ENCODE measurements at places on chromosomes 5 and 9.

DNA sequence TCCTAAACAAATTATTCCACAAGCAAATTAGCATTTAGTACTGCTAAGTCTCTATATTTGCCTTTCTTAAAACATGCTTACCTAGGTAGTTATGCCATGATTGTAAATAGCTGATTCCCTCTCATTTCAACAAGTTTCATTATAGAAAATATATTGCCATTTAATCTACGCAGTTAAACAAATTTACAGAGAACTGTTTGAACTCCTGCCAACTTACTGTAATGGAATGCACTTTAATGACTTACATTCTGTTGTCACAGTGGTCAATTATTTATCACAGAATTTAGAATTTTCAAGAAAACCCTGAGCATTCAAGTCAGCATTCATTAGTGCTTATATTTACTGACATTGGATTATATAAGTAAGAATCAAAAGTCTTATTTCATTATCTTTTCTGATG lies 19.6 kb downstream of the SLC38A9 start:
- no peak for DNase-seq

DNA sequence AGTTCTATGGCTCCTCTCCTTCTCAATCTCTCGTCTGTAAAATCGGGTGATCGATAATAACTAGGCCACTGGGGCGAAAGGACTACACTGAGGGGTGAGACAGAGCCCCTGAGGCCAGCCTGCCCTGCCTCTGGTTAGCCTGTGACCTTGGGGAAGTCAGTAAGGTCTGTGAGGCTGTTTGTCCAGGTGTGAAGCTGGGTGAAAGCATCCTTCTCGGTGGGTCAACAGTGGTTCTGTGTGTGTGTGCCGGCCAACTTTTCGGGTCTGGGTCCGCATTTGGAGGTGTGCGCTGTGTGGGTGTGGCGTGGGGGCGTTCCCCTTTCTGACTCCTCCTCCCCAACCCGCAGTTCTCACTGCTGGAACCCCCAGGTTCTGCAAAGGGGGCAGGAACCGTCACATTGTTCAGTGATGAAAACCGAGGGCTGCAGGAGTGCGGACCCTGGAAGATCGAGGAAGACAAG lies 5.0 kb upstream of the RNF44 start:
- DNase-seq, result peak; percentile 37

GRCh38 chr5:126452477-126452876 lies 29.3 kb downstream of the GRAMD2B start:
- no peak for DNase-seq

GRCh38 chr5:135108992-135109391 lies 75.0 kb upstream of the PITX1 start:
- DNase-seq, result no peak

DNA sequence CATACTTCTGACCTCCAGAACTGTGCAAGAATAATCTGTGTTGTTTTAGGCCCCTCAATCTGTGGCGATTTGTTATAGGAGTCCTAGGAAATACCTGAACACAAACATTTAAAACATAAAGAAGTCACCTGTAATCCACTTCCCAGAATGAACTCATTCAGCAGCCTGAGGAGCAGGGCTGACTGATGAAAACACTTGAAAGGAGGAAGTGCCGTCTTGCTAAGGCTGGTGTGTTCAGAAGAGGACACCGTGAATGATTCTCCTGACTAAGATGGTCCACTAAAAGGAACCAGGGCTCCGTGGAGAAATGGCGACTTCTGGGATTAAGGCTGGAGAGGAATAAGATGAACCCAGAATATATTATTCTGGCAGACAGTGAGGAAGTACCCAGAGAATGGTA lies 18.7 kb upstream of the MARCHF6 start:
- DNase-seq, result no peak

DNA sequence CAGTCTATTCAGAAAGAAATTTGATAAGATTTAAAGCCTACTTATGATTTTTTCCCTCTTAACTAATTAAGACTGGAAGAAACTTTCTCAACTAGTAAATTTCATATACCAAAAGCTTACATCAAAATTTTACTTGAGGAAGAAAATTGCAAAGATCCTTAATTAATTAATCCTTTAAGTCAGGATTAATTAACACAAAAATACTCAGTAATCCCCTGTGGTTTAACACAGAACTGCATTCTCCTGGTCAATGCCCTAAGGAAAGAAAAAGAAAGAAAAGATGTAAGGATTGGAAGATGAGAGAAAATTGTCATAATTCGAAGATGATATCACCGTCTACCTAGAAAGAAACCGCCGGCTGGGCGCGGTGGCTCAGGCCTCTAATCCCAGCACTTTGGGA lies 17.3 kb upstream of the RUFY1 start:
- DNase-seq, result no peak

DNA sequence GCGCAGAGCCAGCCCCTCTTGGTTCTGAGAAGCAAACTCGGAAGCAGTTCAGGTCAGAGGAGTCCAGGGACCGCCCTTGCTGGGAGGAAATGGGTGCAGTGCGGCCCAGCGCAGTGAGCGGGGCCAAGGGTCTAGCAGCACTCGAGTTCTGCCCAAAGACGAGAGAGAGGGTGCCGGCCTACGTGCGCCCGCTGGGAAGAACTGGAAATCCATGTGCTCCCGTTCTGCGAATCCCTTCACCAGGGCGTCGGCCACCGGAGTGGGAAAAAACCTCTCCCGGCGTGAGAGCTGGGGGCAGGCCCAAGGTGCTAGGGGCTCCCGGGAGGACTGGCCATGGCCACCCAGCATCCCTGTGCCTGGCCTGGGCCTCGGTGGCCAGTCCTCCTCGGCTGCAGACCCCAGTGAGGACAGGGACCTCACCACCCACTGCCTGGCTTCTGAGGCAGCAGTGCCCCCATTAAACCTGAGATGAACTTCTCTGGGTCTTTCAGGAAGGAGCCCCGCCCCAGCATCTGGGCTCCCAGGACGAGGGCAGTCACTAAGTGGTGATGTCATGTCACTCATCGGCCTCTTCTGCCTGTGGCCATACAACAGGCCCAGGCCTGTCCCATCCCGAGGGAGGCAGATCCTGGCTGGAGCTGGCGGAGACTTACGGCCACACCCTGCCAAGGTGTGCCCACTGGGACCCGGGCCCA lies 10.6 kb downstream of the TMEM250 start:
- DNase-seq, result no peak

DNA sequence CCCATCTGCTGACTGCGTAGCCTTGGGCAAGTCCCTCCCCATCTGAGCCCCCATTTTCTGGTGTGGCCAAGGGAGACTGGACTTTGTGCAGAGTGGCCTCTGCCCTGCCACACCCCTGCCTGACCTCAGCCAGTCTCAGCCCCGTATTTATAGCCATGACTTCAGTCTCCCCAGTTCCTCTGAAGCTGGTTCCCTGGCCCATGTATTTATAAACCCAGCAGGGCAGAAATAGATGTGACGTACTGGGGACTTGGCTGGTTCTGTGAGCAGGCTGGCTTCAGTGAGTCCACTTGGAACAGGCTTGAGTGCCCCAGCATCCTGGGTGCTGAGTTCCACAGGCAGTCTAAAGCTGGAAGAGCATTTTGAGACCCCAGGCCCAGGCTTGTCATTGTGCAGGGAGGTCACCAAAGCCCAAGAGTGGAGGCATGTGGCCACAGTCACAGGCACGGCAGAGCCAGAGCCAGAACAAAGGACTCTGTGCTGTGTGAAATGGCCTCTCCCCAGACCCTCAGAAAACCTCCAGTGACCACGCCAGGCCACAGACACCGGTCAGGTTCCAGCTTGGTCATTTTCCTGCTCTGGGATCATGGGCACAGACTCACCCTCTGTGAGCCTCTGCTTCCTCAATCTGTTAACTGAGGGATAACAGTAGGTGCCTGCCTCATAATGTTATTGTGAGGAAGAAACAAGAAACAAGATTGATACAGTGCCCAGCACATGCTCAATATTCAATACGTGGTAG lies 30.4 kb upstream of the SYNPO start:
- no peak for DNase-seq

- no peak for DNase-seq
Measured at GRCh38 chr5:123460296-123460729, 37.1 kb upstream of the CEP120 start.

- no peak for DNase-seq
Measured at GRCh38 chr9:76162751-76163500, 231.3 kb downstream of the RFK start.

DNA sequence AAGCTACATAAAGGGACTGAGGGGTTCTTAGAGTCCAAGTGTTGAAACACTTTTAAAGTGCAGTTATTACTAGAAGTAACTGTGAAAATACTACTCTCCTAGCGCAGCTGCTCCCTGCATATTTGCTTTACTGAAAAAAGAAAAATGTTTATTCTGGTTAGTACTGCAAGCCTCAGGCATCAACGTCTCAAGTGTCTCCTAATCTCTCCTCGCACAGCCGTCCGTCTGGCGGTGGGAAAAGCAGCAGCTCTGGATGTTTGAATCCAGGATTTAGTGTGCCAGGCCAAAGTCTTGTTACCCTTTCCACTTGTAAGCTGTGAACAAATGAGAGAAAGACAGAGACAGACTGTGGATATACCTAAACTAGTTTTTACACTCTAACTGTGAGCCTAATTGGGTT lies 31.1 kb downstream of the RORB start:
- DNase-seq, result no peak

- DNase-seq, result no peak
Measured at GRCh38 chr5:140327589-140327988, 18.8 kb downstream of the HBEGF start.

DNA sequence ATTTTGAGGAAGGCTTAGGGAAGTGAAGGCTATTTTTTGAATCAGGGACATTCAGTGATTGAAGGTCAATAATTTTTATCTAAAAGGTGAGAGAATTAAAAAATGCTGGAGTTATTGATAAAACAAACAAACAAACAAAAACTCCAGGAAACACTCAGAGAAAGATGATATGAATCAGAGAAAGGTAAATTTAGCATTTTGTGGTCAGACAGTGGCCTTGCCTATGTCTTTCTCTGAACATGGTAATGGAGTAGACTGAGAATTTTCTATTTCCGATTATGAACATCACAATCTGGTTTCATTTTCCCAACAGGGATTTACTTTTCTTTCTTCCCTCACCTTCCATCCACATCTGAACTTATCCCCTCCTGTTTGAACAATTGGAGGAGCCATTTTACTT lies 353.6 kb upstream of the RIOK2 start:
- no peak for DNase-seq

- DNase-seq, result no peak
Measured at GRCh38 chr9:79664375-79664831, 92.6 kb downstream of the TLE4 start.

GRCh38 chr5:125725691-125726090 lies 697.5 kb upstream of the GRAMD2B start:
- no peak for DNase-seq

DNA sequence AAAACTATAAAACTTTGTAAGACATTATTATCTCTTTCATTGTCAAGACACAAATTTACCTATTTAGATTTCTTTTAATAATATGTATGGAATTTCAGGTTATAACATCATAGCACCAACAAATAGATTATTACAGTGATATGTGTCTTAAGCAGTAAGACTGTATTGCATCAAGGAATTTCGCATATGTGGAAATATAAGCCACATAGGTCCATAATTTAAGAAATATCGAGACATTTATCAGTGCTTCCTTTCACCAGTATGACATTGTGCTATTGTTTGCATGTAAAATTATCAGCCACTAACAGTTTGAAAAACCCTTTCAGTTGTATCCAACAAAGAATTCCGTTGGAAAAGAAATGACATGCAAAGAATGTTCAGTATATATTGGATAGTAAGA lies 186.7 kb upstream of the RASA1 start:
- no peak for DNase-seq

DNA sequence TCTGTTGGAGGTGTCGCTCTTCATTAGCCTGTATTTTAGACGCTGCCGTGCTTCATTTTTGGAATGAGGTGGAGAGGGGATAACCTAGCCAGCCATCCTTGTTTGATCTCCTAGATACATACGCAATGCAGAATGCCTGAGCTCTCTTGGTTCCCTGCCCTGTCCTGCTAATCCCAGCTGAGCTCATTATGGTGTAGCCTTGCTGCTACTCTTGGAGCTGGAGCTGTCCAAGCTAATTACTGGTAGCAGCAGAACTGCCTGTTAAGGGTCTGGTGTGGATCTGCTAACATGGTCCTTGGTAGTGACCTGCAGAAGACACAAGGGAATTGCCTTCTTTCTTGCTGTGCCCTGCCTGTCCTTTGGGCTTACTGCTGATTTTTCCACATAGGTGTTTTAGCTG lies 207.9 kb downstream of the CNTLN start:
- no peak for DNase-seq

All from stimulated activated CD8-positive, alpha-beta memory T cell treated with anti-CD3 and anti-CD28 coated beads, Interleukin-4, amount 100 ng/mL, for 4 hours (primary cell).